ENCODE measurements at places on chromosomes 12 and 14. TPM values are rescaled to one million over a fixed set of nuclear protein-coding genes. Genes with fewer than 3 reads are reported as not detected.

Gene MEG3
- 164 TPM for total RNA-seq

Gene TMEM119
- 611 TPM for total RNA-seq

Gene OSGEP
- 36.7 TPM for total RNA-seq

Gene CEP290
- total RNA-seq, result 24.9 TPM

Gene AICDA
- total RNA-seq, result not detected

Gene VRTN
- not detected for total RNA-seq

All from smooth muscle cell of trachea (primary cell).